CD4-positive, alpha-beta T cell (primary cell): ENCODE measurements at places on chromosomes 2 and 18. TPM values are rescaled to one million over a fixed set of nuclear protein-coding genes. Genes with fewer than 3 reads are reported as not detected.

Gene MAB21L4
- total RNA-seq, result not detected

Gene COX7A2L
- total RNA-seq, result 51.3 TPM

Gene CLEC4F
- total RNA-seq, result not detected

Gene HOXD4
- total RNA-seq, result not detected

Gene SP100
- total RNA-seq, result 243 TPM

Gene EGR4
- total RNA-seq, result 0.14 TPM

DNA sequence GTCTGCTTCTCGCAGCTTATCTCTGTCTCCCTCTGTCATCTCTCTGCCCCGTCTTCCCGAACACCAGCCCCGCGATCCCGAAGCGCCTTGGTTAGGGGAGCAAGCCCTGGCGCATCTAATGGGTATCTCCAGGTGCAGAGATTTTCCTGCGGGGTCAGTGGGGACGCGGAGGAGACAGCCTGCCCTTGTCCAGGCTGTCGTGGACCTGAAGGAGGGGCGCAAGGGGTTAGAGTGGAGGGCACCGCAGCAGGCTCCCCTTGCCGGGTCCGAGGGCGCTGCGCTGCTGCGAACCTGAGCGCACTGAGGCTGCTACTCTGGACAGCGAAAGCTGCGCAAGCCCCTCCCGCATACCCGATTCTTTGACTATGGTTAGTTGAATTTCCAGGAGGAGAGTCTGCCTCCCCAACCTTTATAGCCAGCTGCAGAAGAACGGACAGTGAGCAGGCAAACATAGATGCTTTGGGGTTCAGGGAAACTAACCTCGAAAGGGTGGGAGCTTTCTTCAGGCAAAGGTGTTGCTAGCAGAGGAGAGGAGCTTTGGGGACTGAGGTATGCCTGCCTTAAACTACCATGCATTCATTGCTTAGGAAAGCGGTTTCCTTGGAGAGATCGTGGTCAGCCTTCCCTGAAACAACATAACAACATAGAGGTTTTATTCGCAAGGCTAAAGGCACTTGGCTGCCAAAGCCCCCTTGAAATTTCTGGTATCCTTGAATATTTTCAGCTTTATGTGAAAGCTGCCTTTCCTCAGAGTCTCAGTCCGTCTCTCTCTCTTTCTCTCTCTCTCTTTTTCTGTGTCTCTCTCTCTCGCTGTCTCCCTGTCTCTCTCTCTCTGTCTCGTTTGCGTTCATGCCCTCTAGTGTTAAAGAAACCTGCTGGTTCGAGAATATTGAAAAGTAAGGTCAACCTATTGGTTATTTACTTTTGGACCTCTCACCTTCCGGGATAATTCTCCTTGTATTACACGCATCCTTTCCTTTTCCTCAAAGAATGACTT is 1.6 kb downstream of the GALNT13 start:
- no peaks in the 10 kb centered on the region for H3K36me3 ChIP-seq
- DNase-seq, result no peak
- peaks cover 21% of the 10 kb centered on the region for H3K27me3 ChIP-seq
- no peaks in the 10 kb centered on the region for H3K4me1 ChIP-seq

GRCh38 chr18:68742206-68742605 is 27.3 kb upstream of the TMX3 start:
- no peak for DNase-seq
- no peaks in the 10 kb centered on the region for H3K27me3 ChIP-seq
- no peaks in the 10 kb centered on the region for H3K36me3 ChIP-seq
- no peak overlapping the region for H3K4me3 ChIP-seq
- no peaks in the 10 kb centered on the region for H3K4me1 ChIP-seq

GRCh38 chr2:173572848-173573247 is 218.2 kb downstream of the CDCA7 start:
- no peaks in the 10 kb centered on the region for H3K4me1 ChIP-seq
- DNase-seq, result no peak
- H3K27me3 ChIP-seq, result peaks cover 5% of the 10 kb centered on the region
- H3K36me3 ChIP-seq, result no peaks in the 10 kb centered on the region
- H3K4me3 ChIP-seq, result no peak overlapping the region

GRCh38 chr2:238305092-238305862 is 15.0 kb upstream of the TRAF3IP1 start:
- no peak overlapping the region for H3K27ac ChIP-seq
- no peaks in the 10 kb centered on the region for H3K36me3 ChIP-seq
- no peaks in the 10 kb centered on the region for H3K4me1 ChIP-seq
- DNase-seq, result no peak
- peaks cover 4% of the 10 kb centered on the region for H3K27me3 ChIP-seq
- no peak overlapping the region for H3K4me3 ChIP-seq

DNA sequence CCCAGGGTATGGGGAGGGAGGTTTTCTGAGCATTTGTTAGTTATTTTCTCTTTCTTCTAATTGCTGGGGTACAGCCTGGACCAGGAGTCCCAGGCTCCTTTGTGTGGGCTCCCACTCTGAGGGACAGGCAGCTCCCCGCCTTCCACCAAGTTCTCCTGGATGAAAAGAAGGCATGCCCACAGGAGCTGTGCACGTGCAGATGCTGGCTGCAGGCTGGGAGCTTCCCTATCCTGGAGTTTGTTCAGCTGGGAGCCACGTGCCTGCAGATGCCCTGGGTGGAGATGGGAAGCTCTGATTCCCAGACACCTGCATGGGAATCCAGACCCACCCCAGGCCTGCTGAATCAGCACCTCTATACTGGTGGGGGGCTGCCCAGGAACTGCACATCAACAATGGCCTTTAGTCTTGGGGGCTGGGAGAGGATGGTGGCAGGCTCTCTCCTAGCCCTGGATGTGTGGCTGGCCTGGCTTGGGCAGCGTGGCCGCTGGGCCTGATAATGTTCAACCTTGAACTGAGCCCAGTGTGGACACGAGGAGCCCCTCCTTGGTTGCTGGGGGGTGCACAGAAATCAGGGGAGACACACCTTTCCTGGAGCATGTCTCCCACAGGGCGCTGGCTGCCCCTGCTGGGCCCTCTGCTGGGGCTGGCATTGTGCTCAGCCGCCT is 233.6 kb upstream of the HS6ST1 start:
- DNase-seq, result no peak
- no peaks in the 10 kb centered on the region for H3K27me3 ChIP-seq

GRCh38 chr2:73821227-73821626 is 7.5 kb upstream of the STAMBP start:
- DNase-seq, result no peak
- H3K27me3 ChIP-seq, result peaks cover 2% of the 10 kb centered on the region
- H3K27ac ChIP-seq, result no peak overlapping the region
- H3K36me3 ChIP-seq, result no peaks in the 10 kb centered on the region
- H3K4me3 ChIP-seq, result no peak overlapping the region
- no peaks in the 10 kb centered on the region for H3K4me1 ChIP-seq

GRCh38 chr2:240663546-240664190 is 19.0 kb downstream of the AQP12B start:
- H3K36me3 ChIP-seq, result no peaks in the 10 kb centered on the region
- H3K27ac ChIP-seq, result no peak overlapping the region
- peaks cover 10% of the 10 kb centered on the region for H3K27me3 ChIP-seq

- DNase-seq, result no peak
- no peak overlapping the region for H3K27ac ChIP-seq
- no peak overlapping the region for H3K4me3 ChIP-seq
- H3K36me3 ChIP-seq, result no peaks in the 10 kb centered on the region
- H3K27me3 ChIP-seq, result no peaks in the 10 kb centered on the region
These were observed 12.0 kb upstream of the DDX1 start for GRCh38 chr2:15579641-15580040.

- no peaks in the 10 kb centered on the region for H3K27me3 ChIP-seq
- DNase-seq, result no peak
- H3K27ac ChIP-seq, result no peak overlapping the region
- peaks cover 2% of the 10 kb centered on the region for H3K36me3 ChIP-seq
These were observed 1.8 kb upstream of the ARID5A start for GRCh38 chr2:96534701-96535181.

DNA sequence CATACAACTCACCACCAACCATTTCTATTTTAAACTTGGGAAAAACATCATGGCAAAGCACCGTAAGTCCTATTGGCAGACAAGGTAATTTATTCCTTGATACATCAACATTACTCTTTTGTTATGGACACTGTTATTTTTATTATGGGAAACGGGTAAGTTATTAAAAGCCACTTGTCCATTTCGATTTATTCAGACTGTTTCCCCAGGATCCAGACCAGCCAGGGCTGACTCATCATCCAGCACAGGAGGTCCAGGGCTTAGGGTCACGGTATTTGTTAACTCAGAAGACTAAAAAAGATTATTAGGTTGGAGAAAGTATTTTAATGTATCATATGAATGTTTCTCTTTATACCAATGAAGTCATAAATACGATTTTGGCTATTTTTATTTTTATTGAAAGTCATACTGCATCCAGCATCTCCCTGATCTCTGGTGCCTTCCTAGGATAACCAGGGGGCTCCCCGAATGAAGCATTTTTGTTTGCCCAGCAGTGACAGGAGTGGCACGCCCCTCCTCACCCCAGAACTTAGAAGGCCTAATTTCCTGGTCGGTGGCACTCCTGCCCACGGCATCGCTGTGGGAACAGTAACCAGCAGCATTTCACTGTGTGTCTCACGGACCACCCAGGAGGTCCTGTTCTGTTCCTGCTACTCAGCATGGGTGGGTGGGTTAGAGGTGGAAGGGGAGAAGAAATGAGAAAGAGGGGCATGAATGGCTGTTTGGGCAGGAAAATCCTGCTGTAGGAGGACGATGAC is 446.1 kb downstream of the EIPR1 start:
- H3K4me1 ChIP-seq, result no peaks in the 10 kb centered on the region
- H3K27me3 ChIP-seq, result no peaks in the 10 kb centered on the region
- no peaks in the 10 kb centered on the region for H3K36me3 ChIP-seq
- no peak overlapping the region for H3K4me3 ChIP-seq
- DNase-seq, result no peak
- no peak overlapping the region for H3K27ac ChIP-seq

DNA sequence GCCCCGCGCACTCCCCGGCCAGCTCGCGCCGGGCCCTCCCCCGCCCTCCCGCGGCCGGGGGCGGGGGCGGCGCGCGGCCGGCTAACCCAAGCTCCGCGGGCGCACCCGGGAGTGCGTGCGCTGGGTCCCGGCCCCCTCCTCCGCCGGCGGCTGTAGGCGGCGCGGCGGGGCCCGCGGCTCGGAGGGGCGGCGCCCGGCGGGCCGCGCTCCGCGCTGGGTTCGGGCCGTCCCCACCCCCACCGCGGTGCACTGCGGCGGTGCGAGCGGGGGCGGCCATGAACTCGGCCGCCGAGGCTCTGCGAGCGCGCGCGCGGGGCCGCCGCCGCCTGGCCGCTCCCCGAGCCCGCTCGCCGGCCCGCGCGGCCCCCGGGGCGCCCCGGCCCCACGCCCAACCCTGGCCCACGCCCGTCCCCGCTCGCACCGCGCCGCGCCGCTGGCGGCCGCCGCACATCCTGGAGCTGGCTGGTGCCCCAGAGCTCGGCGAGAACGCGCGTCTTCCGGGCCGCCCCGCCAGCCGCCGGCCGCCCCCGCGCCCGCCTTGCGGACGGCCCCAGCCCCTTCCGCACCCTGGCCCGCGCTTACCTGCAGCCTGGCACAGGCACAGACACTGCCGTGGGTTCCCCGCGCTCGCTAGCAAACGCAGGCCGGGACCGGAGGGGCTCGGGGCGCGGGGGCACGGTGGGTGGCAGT is at the start of gene ZBTB14:
Gene ZBTB14, minus strand, starts transcription at position 496 of the 690 bp plus-strand sequence. CDS start 2,480 bp downstream, outside the sequence.
- peaks cover 24% of the 10 kb centered on the region for H3K4me1 ChIP-seq
- H3K36me3 ChIP-seq, result peaks cover 24% of the 10 kb centered on the region
- H3K4me3 ChIP-seq, result peak within 1 kb of the TSS; percentile 97
- peak within 1 kb of the TSS; percentile 89 for H3K27ac ChIP-seq
- peak; percentile 49 for DNase-seq

- no peak overlapping the region for H3K4me3 ChIP-seq
- no peak overlapping the region for H3K27ac ChIP-seq
- no peaks in the 10 kb centered on the region for H3K4me1 ChIP-seq
- H3K36me3 ChIP-seq, result no peaks in the 10 kb centered on the region
- no peak for DNase-seq
- H3K27me3 ChIP-seq, result peaks cover 5% of the 10 kb centered on the region
These were observed 230.2 kb downstream of the CDCA7 start for GRCh38 chr2:173584676-173585458.

DNA sequence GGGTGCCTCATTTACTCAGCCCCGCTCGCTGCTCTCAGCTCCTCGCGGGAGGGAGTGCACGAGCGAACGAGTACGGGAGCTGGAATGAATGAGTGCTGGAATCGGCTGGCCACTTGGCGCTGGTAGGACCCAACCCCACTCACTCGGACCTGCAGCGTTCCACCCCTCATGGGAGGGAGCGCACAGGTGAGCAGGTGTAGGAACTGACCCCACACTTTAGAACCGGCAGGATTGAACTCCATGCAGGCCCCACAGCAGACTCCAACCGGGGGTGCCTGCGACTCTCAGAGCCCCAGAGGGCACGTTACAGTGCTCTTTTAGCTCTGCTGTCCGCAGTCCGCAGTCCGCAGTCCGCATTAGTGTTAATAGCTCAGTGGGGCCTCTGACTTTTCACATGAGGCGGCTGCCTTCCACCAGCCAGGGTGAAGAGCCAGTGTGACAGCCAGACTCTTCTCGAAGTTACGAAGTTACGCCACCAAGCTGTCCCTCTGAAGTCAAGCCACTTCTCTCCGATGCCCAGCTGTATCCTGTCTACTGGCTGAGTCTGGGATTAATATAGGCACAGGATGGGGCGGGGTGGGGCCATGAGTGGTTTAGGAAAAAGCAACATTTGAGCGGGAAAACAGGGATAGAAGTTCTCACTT is 102.7 kb upstream of the ARHGAP15 start:
- no peaks in the 10 kb centered on the region for H3K4me1 ChIP-seq
- peaks cover 6% of the 10 kb centered on the region for H3K27me3 ChIP-seq
- DNase-seq, result no peak
- H3K4me3 ChIP-seq, result no peak overlapping the region
- no peaks in the 10 kb centered on the region for H3K36me3 ChIP-seq

GRCh38 chr2:163708265-163708664 is 27.5 kb downstream of the FIGN start:
- H3K27me3 ChIP-seq, result no peaks in the 10 kb centered on the region
- H3K4me3 ChIP-seq, result no peak overlapping the region
- no peak for DNase-seq
- no peak overlapping the region for H3K27ac ChIP-seq

DNA sequence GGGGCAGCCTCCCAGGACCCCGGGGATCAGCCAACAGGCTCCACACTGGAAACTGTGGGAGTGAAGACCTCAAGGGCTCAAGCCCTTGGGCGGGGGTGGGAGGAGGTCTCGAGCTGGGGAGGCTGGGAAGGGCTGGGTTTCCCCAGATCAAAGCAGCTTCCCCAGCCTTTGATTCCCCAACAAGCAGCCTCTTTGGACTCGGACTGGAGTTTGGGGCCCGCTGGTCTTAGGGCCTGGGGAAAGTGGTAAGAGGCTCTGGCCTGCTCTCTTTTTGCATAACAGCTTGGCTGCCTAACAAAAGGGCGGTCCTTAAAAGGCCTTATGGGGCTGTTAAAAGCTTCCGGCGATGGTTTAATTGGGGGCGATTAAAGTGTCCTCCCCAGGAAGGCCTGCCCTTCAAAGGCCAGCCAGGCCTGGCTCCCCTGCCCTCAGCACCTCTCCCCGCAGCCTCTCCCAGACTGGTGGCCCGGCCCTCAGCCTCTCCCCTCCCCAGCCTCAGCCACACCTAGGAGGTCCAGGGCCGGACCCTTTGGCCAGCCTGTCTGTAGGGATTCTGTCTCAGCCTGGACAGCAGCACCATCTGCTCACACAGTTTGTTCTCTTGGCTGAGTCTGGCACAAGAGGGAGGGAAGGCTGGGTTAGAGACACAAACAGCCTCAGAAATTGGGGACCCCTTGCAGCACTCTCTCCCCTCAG is 39.6 kb downstream of the ZFP36L2 start:
- DNase-seq, result no peak
- H3K27ac ChIP-seq, result no peak overlapping the region
- H3K4me3 ChIP-seq, result no peak overlapping the region
- peaks cover 75% of the 10 kb centered on the region for H3K4me1 ChIP-seq
